ENCODE measurements at places on chromosomes 16 and 17. TPM values are rescaled to one million over a fixed set of nuclear protein-coding genes. Genes with fewer than 3 reads are reported as not detected.

FOXJ1 gene
- not detected for total RNA-seq

TAC4 gene
- total RNA-seq = not detected

KIF18B gene
- total RNA-seq = 0.16 TPM

FA2H gene
- total RNA-seq = 0.29 TPM

ABCA9 gene
- 22.5 TPM for total RNA-seq

FGF11 gene
- 24.6 TPM for total RNA-seq

SPAG7 gene
- total RNA-seq = 128 TPM

PIGS gene
- 41.4 TPM for total RNA-seq

- no peak for DNase-seq
Measured at GRCh38 chr16:64390102-64390501, 731.8 kb downstream of the CDH11 start.

DNA sequence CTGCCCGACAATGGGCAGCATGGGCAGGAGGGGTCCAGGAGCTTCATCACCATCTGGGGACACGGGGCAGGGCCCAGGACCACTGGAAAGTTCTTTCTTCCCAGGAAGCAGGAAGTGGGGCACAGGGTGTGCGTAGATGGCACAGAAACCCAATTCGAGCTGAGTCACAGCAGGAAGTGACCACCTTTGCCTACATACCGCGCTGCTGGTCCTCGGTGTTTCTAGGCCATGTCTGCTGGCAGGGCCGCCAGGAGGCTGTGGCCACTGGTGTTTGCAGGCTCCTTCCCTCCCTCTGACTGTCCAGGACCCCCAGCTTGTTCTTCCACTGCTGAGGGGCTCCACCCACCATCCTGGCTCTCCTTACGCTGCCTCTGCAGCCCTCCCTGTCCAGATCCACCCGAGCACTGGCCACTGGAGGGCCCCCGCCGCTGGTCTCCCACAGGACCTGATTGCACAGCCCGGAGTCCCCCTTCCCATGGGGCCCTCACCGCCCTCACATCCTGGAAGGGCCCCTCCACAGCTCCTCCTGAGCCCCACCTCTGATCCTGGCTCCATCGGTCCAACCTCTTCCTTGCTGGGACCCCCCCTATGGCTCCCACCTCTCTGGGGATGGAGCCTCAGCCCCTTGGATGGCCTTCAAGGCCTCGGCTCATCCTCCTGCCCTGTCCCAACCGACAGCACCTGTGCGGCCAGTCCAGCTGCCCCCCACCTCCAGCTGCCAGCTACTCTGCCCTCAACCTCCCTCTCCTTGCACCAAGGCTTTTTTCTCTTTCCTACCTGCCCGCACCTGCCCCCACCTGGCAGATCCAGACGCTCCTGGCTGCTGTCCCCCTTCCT lies 14.5 kb upstream of the RASD1 start:
- DNase-seq = no peak

- no peak for DNase-seq
Measured at GRCh38 chr17:44935116-44935515, 12.5 kb downstream of the KIF18B start.

- no peak for DNase-seq
Measured at GRCh38 chr17:73387746-73388577, 76.2 kb upstream of the CDC42EP4 start.

GRCh38 chr17:10198509-10199249 lies at the start of gene GAS7:
Gene GAS7, minus strand, starts transcription at chr17:10198606.
- DNase-seq = peak; percentile 84

- DNase-seq = no peak
Measured at GRCh38 chr17:9973669-9974447, 68.8 kb upstream of the RCVRN start.
